ENCODE measurements at places on chromosomes 7 and 10. TPM values are rescaled to one million over a fixed set of nuclear protein-coding genes. Genes with fewer than 3 reads are reported as not detected.

The GPRIN2 gene
- 0.52 TPM for total RNA-seq

The ACSM6 gene
- not detected for total RNA-seq

The TMEM140 gene
- 1.6 TPM for total RNA-seq

The KCP gene
- total RNA-seq, result under 0.01 TPM

The UFSP1 gene
- 5.7 TPM for total RNA-seq

The SMNDC1 gene
- 14.1 TPM for total RNA-seq

The ASAH2 gene
- under 0.01 TPM for total RNA-seq

The MYL10 gene
- total RNA-seq, result 8.4 TPM

The TRIM50 gene
- 0.52 TPM for total RNA-seq

The TSPAN15 gene
- 72.0 TPM for total RNA-seq

The CCDC136 gene
- total RNA-seq, result 4.7 TPM

The INSIG1 gene
- total RNA-seq, result 25.1 TPM

The AKR1D1 gene
- not detected for total RNA-seq

The XPNPEP1 gene
- total RNA-seq, result 89.2 TPM

The LRRTM3 gene
- 1.0 TPM for total RNA-seq

The NDUFA5 gene
- 39.1 TPM for total RNA-seq

The SSC4D gene
- total RNA-seq, result 1.0 TPM

The RNF32 gene
- 0.52 TPM for total RNA-seq

The MUC12 gene
- total RNA-seq, result not detected

The SCIN gene
- 1.0 TPM for total RNA-seq

The RSPH10B2 gene
- total RNA-seq, result 1.0 TPM

The BMPER gene
- 9.4 TPM for total RNA-seq

The VAX1 gene
- total RNA-seq, result not detected

The OR2A1 gene
- under 0.01 TPM for total RNA-seq

The CNPY1 gene
- total RNA-seq, result 0.52 TPM

The BICC1 gene
- total RNA-seq, result 25.6 TPM

The GBX1 gene
- total RNA-seq, result not detected

The PTPN12 gene
- total RNA-seq, result 93.9 TPM

The SEMA3D gene
- 25.1 TPM for total RNA-seq

The CRTAC1 gene
- total RNA-seq, result 0.52 TPM

The C10orf90 gene
- total RNA-seq, result under 0.01 TPM

The NUTM2B gene
- 1.0 TPM for total RNA-seq

The PAX2 gene
- not detected for total RNA-seq

The ADIRF gene
- 11.5 TPM for total RNA-seq

The DLG5 gene
- total RNA-seq, result 14.1 TPM

The UTF1 gene
- not detected for total RNA-seq

The ADRA2A gene
- total RNA-seq, result 2.1 TPM

The ELN gene
- total RNA-seq, result 107 TPM

The ADAM12 gene
- 13.0 TPM for total RNA-seq

The SGCE gene
- total RNA-seq, result 184 TPM

The SMIM30 gene
- total RNA-seq, result 38.6 TPM

The HELLS gene
- 14.6 TPM for total RNA-seq

The ZNF438 gene
- total RNA-seq, result 6.8 TPM

The MEST gene
- total RNA-seq, result 446 TPM

The ARL5B gene
- total RNA-seq, result 16.7 TPM

The IFIT1B gene
- 2.1 TPM for total RNA-seq

The SPDYE5 gene
- total RNA-seq, result not detected

The WASHC2A gene
- 24.0 TPM for total RNA-seq

The SUGCT gene
- total RNA-seq, result 12.0 TPM

The MMS19 gene
- total RNA-seq, result 47.0 TPM

The DCLRE1C gene
- 4.7 TPM for total RNA-seq

The CD36 gene
- total RNA-seq, result 533 TPM

The CYP2W1 gene
- not detected for total RNA-seq

The TUBAL3 gene
- not detected for total RNA-seq

The SIRT1 gene
- total RNA-seq, result 17.2 TPM

The GJD4 gene
- 2.1 TPM for total RNA-seq

The FBXL13 gene
- total RNA-seq, result 3.7 TPM

The NAPEPLD gene
- 12.0 TPM for total RNA-seq
